ENCODE measurements at places on chromosomes 7 and 10.
A peak's percentile ranks its signal among the peaks of the same experiment; 100 is the strongest.

GRCh38 chr7:107230334-107230733, 61.5 kb downstream of the HBP1 start:
- DNase-seq, result no peak

DNA sequence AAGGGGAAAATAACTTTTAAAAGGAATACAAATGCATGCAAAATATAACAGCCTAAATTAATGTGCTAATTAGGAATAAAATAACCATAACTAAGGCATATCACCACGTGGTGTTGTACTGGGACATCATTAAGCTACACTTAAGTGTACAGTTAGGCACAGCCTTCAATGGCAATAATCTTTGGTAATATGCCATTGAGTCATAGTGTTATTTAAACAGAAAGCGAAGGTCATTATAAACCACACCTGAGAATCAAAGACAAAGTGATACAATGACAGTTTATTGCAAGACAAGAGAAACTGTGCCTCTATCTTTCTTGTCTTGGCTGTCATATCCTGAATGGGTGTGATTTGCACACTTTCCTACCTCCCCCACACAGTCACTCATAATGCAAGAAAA, 30.5 kb upstream of the AUTS2 start:
- DNase-seq, result no peak

DNA sequence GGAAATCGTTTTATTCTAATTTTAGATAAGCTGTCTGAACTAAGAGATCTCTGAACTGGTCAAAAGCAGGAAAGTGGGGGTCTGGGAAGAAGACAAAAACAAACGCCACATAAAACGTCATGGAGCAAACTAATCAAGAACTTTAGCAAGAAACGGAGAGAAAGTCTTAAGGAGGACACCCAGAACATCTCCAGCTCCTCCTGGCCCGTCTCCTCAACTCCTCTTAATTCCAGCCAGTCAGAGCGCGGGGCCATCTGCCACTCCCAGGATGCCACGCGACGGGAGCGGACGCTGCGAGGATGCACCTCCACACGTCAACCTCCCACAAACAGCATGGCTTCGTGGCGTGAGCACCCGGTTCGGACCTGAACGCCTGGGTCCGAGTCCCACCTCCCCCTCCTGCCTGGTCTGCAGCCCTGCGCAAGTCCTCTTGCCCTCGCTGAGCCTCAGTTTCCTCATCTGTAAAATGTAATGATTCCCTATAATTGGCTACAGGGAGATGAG, 598 bp downstream of the MMS19 start:
- DNase-seq, result peak; percentile 70

DNA sequence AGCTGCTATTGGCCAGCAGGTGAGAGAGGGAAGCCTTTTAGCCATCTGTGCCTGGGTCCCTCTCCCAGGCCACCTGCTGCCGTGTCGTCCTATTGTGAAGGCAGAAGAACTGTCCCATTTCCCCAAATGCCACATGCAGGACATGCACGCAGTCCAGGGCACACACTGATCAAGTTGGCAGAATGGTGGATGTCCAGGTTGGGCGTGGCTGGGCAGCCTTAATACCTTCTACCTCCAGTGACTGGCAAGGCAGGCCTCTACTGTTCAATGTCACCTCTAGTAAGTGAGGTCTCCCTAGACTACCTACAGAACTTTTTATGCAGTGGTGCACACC, 37.6 kb downstream of the ALOX5 start:
- no peak for DNase-seq

DNA sequence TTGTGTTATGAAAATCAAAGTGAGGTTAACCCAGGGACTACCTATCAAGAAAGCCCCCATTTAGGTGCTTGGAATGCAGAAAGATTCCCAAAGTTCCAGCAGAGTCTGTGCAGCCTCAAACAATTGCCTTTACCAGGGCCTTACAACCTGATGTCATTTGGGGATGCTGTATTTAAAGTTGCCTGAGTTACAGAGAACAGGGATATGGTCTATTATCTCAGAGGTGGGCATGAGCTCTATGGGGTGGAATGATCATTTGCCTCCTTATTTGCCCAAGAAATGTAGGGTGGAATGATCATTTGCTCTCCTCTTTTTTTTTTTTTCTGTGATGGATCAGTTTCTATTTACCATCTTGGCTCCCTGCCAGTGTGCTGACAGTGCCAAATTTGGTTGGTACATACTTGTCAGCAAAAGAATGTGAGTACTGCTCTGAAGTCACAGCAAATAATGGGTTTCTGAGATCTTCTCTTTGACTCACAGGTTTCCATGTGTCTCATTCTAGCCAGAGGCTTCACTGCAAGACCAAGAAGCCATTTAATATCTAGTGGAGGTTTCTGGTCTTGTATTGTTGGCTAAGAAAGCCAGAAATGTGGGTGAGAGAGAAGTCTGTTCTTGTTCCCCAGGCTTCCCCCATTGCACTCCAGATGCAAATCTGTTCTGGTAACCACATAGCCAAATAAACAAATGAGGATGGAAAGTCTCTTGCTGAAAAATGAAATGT, 45.5 kb upstream of the ZNRF2 start:
- no peak for DNase-seq

- DNase-seq, result no peak
Observed at GRCh38 chr10:63390521-63390920, 75.3 kb downstream of the JMJD1C start.

DNA sequence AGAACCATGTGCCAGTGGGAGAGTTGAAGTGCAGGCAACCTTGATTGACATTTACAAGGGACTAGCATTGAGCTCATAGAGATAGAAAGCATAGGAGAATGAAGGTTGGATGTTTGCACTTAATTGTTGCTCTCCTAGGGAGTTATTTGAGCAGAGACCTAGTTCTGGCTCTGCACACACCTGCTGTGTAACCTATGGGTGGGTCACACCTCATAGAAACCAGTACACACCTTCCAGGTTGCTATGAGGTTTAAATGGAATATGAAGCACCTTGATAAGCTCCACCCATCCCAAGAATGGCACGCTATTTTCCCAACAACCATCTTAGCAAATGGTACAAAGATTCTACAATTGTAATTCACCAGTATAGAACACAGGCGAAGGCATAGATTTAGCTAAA, 86.2 kb upstream of the AOAH start:
- DNase-seq, result no peak

- DNase-seq, result no peak
Observed at GRCh38 chr7:33038639-33039038, 23.9 kb downstream of the NT5C3A start.

DNA sequence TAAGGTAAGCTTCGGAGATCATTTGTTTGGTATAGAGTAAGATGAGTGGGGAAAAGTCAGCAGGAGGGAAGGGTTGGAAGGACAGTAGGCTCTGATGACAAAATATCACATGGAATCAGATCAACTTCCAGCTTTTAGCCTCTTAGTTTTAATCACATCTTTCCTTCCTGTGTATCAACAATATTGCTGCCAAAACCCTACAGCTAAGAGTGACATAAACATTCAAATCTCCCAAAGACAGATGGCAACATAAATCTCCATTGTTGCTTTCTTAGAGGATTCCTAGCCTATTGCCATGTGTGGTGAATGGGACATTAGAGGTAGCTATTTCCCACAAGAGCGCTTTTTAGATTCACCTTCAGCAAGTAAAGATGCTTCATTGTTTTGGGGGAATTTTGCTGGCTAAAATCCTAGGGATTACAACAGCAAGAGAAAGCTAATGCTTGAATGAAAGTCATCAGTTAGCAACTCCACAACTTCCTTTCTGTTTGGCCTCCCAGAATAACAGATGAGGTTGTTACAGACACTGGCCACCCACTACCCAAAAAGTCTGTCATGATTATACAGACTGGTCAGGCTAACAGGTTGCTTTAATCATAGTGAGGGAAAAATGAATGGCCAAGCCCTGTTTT, 35.2 kb upstream of the FZD1 start:
- DNase-seq, result no peak

- no peak for DNase-seq
Observed at GRCh38 chr7:127618042-127618441, at the start of gene PAX4. Gene PAX4, minus strand, starts transcription at chr7:127618142. Its CDS starts 2,214 bp downstream, at chr7:127615928.

- DNase-seq, result no peak
Observed at GRCh38 chr10:484925-485661, 204.4 kb downstream of the DIP2C start.

DNA sequence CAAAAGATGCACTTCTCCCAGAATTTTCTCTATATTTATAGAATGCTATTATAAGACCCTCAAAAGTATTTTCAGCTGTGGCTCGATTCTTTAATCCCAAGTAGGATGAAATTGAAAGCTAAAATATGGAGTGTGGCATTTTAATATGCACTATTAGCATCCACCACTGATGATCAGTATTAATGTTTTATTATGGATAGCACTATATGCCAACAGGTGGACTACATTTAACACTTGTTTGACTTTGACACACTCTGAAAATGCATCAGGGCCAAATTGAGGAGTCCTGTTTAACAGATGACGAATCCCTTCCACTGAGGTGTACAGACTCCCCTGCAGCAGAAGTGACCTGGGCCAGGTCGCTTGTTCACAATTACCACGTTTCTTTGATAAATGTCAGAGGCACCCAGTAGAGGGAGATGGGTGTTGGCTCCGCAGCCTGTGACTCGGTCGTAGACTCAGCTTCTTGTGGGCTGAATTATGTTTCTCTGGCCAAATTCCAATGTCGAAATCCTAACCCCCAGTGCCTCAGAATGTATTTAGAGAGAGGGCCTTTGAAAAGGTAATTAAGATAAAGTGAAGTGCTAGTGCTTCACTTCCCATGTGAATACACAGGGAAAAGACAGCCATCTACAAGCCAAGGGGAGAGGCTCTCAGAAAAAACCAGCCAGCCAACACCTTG, 48.1 kb downstream of the WIPF3 start:
- DNase-seq, result no peak
